T-cell (primary cell): ENCODE measurements at places on chromosomes 2 and 18. TPM values are rescaled to one million over a fixed set of nuclear protein-coding genes. Genes with fewer than 3 reads are reported as not detected.

DNA sequence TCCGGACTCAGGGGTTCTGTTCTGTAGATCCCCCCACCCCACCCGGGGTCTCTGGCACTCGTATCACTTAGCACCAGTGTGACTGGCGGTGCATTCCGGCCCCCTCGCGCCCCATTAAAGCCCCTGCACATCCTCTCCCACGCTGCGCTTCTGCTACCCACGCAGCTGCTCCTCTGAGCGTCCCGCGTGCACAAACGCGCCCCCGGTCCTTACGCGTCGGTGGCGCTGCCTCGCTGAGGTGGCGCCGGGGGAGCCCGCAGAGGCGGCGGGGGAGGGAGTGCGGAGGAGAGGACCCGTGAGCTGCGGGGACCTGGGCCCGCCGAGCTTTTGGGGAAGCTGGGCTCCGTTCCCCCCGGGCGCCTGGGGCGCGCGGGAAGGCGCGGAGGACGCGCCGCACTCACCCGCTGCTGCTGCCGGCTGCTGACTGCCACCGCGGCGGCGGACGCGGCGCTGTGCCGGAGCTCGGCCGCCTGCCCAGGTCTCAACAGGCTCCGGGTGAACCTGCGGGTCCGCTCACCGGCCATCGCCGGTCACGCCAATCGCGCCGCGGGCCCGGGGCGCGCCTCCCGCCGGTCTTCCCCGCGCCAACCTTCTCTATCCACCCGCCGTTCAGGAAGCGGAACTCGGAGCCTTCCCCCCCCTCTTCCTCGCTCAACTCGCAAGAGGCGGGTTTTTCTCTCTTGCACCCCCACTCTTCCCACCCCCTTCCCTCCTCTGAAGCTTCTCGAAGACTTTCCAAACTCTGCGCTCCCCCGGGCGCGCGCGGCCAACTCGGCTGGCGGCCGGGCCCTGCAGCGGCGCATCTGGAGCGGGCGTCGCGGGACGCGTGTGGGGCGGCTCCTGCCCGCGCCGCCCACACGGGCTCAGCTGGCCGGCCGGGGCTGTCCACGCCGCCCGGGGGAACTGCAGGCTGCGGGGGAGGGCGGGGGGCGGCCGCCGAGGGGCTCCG, at the start of gene DOCK10:
TSS of gene DOCK10 (minus strand) at position 618 of the 949 bp plus-strand sequence. CDS start at position 524, 94 bp downstream.
- peak; percentile 52 for DNase-seq

Gene STRADB
- total RNA-seq = 24.2 TPM

DNA sequence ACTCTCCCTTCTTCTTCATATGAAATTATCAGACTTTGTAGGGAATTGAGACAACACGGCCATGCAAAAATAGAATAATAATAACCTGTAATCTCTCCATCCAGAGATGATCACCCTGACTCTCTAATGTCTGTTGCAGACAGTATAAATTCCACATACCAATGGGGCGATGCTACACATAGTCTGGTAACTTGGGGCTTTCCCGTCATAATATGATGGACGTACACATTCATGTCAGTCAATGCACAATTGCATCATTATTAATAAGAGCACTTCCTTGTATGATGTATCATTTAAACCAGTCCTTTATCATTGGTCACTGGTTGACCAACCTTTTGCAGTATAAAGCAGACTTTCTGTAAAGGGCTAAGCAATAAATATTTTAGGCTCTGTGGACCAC, 39.5 kb upstream of the SCLY start:
- no peak for DNase-seq

- no peak for DNase-seq
Observed at GRCh38 chr2:234989183-234989701, 37.4 kb downstream of the SH3BP4 start.

GRCh38 chr2:41420219-41420618, 627.6 kb upstream of the PKDCC start:
- no peak for DNase-seq

- DNase-seq = no peak
Observed at GRCh38 chr2:230343747-230344146, 16.8 kb downstream of the SP140L start.
